Lower lobe of right lung (tissue), 2 donors: ENCODE measurements at places on chromosomes 1 and 21. TPM values are rescaled to one million over a fixed set of nuclear protein-coding genes. Genes with fewer than 3 reads are reported as not detected.

DNA sequence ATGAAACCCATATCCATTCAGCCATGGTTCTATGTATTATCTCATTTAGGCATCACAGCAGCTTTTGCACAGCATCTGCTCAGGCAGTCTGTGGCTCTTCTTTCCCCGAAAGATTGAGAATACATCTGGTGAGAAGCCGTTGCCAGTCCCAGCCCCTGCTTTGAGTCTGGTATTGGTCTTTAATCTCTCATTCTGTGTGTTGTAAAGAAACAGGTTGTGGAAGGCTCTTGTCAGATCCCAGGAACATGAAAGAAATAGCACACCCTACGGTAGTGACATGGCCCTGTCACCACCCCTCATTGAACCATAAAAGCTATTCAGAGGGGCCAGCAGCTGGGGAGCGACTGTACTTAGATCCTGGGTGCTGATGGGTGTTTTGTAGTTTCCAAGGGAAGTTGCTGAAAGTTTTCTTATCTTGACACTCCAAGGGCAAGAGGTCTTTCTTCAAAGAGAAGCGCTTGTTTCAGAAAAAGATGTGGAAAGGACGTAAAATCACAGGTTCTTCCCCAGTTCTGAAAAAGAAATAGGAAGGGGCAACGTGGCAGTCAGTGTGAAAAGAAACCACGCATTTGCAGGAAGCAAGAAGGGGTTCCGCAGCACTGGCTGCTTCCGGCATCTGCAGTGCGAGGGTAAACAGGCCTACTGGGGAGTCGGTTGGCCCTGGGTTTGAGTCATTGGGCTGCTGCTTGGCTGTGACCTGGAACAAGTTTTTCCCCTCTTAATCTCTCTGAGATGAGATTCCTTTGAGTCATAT is 145.0 kb downstream of the DHRS3 start:
- DNase-seq: no peak

DNA sequence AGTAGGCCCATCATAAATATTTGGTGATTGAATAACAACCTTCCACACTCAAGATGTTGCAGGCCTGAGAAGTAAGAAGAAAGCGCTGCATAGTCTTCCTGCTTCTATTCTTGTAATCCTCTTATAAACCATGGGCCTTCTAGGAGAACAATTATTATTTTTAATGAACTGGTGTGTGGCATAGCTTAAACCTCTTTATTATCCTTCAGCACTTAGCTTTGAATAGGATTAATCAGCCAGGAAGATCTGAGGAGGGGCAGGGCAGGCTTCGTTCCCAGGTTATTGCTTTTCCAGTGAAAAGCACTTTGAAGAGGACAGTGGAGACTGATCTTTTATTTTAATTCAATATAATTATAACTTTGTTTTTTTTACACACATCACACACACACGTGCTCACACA is 42.3 kb downstream of the KIF26B start:
- DNase-seq: no peak

DNA sequence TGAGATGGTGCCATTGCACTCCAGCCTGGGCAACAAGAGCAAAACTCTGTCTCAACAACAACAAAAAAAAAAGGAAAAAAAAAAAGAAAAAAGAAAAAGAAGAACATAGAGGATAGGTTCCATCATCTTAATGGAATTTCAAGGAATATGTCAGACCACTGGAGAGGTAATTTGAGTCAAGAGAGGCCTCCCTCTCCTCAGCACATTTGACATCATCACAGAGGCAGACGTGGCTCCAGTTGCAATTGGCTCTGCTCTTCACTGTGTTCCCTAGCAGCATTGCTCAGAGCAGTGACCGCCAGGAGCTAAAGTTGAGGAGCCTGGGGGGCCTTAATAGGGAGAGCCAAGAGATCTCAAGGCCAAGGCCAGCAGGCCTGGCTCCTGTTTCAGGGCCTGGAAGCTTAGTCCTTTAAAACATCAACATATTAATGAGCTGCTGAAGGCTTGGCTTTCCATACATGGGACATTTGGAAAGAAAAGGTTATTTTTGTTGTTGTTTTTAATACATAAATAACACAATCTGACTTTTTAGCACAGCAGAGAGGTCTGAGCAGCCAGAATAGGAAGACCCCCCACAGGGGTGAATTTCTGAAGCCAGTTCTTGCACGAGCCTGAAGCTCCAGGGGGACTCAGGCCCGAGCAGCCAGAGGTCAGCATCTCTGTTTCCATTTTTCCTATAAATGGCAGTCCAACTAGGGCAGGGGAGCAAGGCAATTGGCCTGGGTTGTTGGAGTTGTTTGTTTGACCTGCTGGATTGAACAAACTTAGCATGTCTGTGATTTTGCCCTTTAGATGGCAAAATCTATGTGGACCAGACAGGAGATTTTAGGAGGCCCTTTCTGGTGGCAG is 118.3 kb upstream of the FGGY start:
- no peak for DNase-seq

EIF3I gene
- 99.4 TPM for total RNA-seq

DNA sequence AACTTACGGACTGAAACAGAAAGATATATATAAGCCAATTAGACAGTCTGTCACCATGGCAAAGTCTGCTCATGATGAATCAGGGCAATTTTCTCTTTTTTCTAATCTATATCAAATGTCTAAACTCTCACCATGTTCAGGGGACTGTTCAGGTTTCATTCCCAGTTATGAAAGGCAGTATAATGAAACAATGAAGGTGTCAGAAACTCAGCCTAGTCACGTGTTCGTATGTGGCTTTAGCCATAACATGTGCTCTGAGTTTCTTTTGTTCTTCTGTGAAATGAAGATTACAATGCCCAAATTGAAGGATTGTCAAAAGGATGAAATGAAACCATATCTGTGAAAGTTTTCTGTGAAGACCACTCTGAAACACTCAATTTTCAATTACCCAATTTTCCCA is 392.9 kb downstream of the DSCAM start:
- DNase-seq: no peak

DNA sequence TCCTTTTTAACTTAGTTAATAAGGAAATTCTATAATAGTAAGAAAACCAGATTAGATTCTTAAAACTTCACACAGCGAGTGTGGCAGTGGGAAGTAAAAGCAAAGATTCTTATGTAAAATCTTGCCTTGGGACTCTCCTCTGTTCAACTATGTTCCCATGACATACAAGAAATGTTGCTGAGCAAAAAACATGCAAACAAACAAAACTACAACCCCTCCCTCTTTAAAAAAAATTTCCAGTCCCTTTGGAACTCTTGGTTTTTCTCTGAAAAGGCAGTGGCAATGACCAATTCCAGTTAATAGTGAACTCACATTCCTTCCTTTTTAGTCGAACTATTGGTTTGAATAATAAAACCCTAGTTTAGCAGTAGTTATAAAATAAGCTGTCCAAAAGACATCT is 453.1 kb upstream of the ZRANB2 start:
- DNase-seq: no peak

TFF3 gene
- 19.0 TPM for total RNA-seq

NBPF6 gene
- not detected for total RNA-seq

DNA sequence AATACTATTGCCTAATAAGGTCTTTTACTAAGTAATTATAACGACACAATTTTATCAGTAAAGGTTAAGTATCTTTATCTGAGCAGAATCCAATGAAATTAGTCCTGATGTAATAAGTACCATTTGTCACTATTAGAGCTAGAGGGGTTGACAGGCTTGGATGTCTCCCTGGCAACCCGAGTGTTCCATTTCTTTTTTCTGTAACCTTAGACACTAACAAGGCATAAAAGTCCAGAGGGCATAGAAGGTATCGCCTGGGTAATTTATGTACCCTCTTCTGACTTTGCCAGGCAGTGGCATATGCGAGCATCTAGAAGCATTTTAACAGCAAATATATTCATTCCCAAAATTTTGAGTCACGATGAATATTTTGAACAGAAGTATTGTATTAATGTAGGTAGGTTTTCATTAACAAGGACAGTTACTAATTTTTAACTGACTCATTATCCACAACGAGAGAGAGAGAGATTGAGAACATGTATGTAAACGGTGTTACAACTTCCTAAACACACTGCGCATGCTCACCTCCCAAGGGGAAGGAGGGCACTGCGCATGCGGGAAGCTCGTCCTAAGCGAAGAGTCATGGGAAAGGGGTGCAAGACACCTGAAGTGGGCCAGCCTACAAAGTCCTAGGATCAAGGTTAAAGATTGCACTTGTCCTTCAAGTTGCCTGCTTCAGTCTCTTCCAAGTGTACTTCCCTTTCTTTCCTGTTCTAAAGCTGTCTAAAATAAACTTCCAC is 423.9 kb downstream of the DSCAM start:
- DNase-seq: no peak

SLC22A15 gene
- 26.8 TPM for total RNA-seq

- DNase-seq: no peak
Measured at GRCh38 chr1:204319462-204319861, 40.3 kb downstream of the PLEKHA6 start.

- DNase-seq: no peak
Measured at GRCh38 chr1:32372149-32372756, 9.9 kb downstream of the TSSK3 start.

MYBPHL gene
- 2.8 TPM for total RNA-seq

CREG1 gene
- total RNA-seq: 161 TPM

DNA sequence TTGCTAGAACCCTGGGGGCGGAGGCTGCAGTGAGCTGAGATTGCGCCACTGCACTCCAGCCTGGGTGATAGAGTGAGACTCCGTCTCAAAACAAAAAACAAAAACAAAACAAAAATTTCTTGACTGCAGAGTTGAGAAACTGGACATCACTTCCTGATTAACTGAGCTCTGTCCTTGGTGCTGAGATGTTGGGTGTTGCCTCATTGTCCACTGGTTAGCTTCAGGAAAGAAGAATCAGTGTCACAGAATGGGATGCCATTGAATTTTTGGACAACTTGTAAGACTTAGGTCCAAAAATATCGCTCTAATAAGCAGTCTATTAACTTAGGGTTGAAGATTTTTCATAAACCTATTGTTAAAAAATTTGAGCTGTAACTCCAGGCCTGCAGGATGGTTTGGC is 23.8 kb upstream of the KCNA10 start:
- DNase-seq: no peak

DNA sequence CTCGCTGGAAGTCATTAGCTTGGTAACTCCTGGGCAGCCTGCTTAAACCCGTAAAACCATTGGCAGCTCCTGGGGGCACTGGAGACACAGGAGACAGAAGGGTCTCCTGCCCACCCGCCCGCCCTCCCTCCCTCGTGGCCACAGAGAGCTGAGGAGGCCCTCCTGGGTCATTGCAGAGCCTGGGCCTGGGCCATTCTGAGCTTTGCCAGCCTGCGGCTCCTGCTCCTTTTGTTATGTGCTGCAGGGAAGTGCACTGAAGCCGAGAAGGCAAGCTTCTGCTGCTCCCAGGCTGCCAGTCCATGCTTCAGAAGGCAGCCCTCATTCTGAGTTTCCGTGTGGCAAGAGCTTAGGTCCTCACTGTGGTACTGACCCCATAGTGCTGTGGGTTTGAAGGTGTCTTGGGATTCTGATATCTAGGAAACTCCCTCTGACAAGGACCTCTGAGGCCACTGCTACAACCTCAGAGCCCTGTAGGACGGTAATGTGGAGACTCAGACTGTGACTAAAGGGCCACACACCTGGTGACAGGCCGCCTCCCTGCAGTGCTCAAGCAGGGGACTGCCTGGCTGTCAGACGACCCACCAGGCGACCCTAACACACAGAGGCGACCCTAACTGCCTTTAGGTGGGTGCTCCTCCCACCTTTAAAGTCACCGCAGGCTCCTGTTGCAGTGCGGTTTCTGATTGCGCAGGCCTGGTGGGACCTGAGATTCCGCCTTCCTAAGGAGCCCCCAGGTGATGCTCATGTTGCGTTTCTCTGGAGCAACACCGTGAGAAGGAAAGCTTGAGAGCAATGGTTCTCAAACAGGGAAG is 118.7 kb downstream of the IER5 start:
- no peak for DNase-seq

DNA sequence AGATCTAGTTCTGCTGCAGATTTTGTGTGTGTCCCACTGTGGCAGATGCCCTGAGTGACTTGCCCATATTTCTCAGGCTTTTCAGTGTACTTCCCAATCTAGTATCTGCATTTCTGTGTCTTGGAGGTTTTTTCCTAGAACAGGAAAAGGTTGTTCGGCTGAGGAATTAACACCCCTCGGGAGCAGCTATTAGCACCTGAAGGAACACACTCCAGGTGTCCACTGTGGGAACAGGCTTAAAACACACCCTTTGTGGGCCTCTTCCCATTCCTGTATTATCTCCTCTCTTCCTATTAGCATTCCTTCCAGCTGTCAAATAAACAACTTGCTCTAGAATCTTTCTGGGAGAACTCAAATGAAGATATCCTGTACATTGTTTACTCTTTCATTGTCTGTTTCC is 178.3 kb downstream of the HMCN1 start:
- no peak for DNase-seq

DNA sequence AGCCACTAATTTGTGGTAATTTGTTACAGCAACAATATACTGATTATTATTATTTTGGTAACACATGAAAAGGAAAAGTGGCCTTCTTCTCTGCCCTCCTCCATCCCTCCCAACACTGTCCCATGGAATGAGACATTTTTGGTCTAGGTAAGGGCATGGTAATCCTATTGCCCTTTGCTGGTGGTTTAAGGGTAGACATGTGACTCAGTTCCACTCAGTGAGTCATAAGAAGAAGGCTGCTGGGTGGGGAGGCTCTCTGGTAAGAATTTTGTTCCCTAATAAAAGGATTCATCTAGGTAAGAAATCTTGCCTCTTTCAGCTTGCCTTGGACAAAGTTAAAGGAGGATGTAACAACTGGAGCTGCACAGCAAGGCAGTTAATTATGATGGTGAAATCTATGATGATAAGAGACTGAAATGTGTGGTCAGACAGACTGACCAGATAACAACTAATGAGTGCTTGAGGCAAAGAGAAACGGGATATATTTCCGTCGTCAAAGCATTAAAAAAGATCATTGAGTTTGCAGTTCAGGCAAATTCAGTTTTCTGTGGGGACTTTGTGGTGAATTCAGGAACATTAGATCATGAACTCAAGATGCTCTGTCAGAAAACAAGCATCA is 232.0 kb upstream of the KCNK2 start:
- DNase-seq: no peak

DNA sequence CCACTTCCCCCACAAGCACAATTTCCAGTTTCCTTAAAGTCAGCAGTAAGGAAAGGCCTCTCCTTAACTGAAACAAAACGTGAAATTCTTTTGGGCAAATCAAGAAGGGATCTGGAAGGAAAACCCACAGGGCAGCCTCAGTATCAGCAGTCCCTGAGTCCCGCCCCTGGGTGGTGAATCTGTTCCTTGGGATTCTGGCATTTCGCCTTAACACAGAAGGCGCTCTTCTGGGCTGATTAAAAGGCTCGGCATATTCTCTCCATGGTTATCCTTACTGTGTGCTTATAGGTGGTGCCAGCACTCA is 12.2 kb upstream of the RAB4A start:
- DNase-seq: no peak

MAP10 gene
- 2.6 TPM for total RNA-seq

LCE3E gene
- not detected for total RNA-seq

PDC gene
- total RNA-seq: not detected

FCRL1 gene
- 4.2 TPM for total RNA-seq

SMPDL3B gene
- total RNA-seq: 15.4 TPM

- DNase-seq: no peak
Measured at GRCh38 chr1:119688810-119689209, 22.9 kb upstream of the PHGDH start.

DNA sequence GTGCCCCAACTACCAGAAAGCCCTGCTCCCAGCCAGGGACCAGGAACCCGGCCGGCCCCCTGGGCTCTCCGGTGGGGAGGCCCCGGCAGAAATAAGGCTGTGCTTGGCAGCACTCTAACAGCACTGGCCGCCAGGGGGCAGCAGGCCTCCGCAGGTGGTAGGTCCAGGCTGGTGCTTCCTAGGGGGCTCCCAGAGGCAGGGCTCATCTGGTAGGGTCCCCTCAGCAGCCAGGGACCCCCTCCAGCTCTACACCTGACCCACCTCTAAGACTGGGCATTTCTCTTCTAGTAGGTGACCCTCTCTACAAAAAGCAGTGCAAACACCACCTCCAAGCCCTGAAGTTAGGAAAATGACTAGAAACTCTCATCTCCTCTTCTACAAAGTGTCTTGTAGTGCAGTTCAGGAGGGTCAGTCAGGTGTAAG is 85.6 kb downstream of the STUM start:
- DNase-seq: peak; percentile 87
